ENCODE measurements at places on chromosomes 3 and 15.

GRCh38 chr15:33154351-33155166 is 40.0 kb downstream of the FMN1 start:
- no peak for DNase-seq

DNA sequence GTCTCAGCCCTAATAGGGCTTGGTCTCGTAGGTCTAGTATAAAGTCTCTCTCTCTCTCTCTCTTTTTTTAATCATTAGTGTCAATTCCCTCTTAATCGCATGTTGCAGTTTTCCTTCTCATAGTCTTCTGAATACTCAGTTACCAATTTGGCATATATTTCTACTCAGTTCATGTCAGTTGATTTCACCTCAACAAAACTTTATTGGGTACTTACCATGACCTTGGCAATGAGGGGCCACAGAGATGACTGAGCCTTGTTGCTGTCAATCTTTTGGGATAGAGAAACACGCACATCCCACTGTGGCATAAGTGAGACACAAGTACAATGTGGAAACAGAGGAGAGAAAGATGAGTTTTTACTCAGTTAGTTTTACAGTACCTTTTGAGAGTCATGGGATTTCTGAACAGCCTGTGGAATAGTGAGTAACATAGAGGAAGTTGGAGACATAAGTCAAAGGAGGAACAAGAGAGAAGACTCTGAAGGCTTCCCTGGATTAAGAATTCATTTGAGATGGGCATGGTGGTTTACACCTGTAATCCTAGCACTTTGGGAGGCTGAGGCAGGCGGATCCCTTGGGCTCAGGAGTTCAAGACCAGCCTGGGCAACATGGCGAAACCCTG is 150.2 kb upstream of the CBLB start:
- DNase-seq: no peak

GRCh38 chr3:100782906-100783305 is 73.6 kb downstream of the TFG start:
- no peak for DNase-seq

DNA sequence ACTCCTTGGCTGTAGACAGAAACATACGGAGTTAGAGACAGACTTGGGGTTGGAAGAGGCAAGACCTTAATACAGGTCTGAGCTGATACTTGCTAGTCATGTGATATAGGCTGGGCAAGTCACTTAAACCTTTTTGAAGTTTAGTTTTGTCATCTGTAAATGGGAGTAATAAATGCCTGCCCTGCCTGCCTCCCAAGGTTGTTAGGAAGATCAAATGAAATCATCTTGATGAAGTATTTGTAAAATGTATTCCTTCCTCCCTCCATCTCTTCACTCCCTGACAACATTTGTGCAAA is 2.9 kb downstream of the PXK start:
- DNase-seq: no peak

- no peak for DNase-seq
Measured at GRCh38 chr3:195043607-195044339, 227.2 kb downstream of the XXYLT1 start.

DNA sequence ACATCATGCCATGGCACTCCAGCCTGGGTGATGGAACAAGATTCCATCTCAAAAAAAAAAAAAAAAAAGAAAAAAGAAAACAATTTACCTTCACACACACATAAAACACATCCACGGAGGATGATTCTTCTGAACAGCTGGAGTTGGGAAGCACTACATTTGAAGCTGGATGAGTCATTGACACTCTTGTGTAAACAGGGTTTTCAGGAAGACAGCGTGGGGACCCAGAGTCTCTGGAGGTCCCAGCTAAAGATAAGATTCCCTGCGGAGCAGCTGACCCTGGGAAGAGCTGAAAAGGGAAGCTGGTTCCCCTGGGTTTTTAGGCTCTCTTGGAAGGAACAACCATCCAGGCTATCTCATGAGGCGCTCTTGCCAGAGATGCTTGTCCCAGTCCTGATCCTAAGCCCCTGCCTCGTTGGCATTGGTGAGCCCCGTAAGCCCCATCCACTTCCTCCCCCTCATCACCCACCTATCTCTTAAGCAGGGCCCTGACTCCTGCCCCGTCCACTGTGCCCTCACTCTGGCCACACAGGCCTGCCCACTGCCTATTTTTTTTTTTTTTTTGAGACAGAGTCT is 32.0 kb upstream of the FURIN start:
- no peak for DNase-seq

- peak; percentile 71 for DNase-seq
Measured at GRCh38 chr3:139329364-139329850, 14.4 kb upstream of the MRPS22 start.

DNA sequence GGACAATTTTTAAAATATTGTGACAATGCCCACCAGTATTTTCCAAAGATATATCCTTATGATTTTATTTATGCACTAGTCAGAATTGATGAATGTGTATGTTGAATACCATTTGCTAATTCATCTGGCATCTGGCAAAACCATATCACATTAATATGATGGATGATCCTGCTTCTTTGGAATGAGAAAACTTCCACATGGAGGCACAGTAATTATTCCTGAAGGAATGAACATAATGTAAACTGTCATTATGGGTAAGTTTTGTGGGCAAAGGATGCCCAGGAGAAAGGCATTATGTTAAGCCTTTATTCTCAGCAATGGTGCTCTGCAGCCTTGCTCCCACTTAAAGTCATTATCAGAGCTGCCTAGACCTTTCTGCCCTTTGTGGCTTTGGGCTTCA is 113.0 kb upstream of the MME start:
- DNase-seq: no peak

DNA sequence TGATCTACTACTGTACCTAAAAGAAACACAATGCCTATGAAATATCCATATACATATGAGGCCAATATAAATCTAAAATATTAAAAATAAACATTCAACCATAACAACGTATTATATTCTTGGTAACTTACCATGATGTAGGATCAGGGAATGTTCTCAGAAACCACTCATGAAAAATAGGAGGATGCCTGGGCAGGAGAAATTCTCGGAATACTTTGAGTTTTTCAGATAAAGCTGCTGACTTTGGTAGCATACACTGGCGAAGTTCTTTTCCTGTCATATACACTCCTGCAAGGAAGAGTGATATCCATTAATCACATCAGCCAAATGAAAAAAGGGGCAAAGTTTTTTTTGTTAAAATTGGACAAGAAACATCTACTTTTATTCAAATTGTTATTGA is 11.3 kb upstream of the XRN1 start:
- DNase-seq: no peak

GRCh38 chr3:87856126-87856525 is 202.7 kb downstream of the CGGBP1 start:
- no peak for DNase-seq

DNA sequence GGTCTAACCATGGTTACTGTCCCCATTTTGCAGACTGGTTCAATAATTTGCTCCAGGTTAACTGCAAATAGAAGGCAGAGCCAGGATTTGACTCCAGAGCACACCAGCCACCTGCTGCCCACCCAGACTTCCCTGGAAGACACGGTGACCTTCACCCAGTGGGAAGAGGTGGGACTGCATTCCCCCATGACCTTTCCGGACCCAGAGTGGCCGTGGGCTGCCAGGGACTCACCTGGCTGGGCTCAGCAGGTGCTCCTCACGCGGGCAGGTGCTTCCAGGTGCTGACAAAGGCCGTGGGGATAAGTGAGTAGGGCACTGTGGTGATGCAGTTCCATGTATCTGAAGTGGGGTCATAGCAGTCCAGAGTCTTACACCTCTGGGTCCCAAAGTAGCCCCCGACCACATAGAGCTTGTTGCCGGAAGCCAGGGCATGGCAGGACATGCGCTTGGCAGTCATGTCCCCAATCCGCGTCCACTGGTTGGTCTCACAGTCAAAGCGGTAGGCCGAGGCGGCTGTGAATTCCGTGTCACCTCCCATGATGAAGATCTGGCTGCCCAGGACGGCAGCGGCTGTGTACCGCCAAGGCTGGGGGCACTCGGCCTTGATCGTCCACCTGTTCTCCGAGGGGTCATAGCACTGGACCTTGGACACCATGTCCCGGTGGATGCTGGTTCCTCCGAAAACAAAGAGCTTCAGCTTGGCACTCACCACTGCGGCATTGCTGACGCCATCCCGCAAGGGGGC is 26.8 kb downstream of the KLHL25 start:
- DNase-seq: no peak

DNA sequence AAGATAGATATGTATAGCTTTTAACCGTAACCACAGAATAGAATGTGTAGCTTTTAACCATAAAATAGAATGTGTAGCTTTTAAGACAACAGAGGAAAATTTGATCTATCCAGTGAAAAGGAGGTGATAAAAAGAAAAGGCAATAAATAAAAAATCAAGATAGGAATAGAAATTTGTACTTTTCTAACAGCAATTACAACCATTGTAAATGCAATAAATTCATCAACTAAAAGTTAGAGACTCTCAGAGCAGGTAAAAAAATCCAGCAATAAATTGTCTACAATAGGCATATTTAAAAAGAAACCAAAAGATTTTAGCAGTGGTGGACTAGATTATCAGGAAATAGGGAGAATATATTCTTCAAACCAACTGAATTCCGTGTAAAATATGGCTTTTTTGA is 63.8 kb upstream of the ABHD2 start:
- no peak for DNase-seq

DNA sequence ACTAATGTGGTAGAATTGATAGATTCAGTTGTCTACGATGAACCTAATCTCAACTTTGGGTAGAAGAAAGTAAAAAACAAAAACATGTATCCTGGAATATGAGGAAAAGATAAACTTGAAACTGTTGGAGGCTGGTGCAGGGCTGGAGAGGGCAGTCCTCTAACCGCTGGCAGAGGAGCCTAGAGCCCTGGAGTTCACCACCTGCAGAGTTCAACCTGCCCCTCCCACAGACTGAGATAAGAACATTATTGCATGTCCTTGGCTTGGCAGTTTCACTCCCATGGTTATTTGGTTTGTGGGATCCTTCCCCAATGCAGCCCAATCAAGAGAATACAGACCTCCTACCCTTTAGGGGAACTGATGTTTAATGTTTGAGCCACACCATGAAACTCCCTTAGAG is 53.2 kb upstream of the GATM start:
- DNase-seq: no peak

- DNase-seq: no peak
Measured at GRCh38 chr15:90205886-90206285, 4.8 kb downstream of the SEMA4B start.

GRCh38 chr3:34886443-34886842 is 752.9 kb upstream of the ARPP21 start:
- DNase-seq: no peak

DNA sequence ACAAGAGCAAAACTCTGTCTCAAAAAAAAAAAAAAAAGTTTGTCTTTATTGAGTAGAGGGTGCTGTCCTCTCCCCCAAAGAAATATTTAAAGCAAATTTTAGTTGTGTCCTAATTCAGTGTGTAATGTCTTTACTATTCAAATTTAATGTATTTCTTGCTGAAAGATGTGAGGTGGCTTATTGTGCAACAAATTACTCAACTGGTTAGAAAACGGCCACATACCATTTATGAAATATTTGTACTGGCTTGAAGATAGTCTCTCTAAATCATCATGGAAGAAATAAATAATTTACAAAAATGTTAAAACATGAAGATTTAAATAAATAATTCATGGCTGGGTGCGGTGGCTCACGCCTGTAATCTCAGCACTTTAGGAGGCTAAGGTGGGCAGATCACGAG is 63.0 kb downstream of the SLTM start:
- no peak for DNase-seq
